Fibroblast of gingiva (primary cell): ENCODE measurements at places on chromosomes 3 and 15.
A peak's percentile ranks its signal among the peaks of the same experiment; 100 is the strongest.

GRCh38 chr3:45659661-45660566 is 29.3 kb upstream of the SACM1L start:
- peak; percentile 85 for DNase-seq

- DNase-seq, result no peak
Measured at GRCh38 chr15:91491101-91491950, 362.2 kb upstream of the SLCO3A1 start.

- no peak for DNase-seq
Measured at GRCh38 chr3:126128504-126129397, 44.8 kb upstream of the SLC41A3 start.

GRCh38 chr3:55166576-55167555 is 239.0 kb upstream of the LRTM1 start:
- DNase-seq, result no peak

DNA sequence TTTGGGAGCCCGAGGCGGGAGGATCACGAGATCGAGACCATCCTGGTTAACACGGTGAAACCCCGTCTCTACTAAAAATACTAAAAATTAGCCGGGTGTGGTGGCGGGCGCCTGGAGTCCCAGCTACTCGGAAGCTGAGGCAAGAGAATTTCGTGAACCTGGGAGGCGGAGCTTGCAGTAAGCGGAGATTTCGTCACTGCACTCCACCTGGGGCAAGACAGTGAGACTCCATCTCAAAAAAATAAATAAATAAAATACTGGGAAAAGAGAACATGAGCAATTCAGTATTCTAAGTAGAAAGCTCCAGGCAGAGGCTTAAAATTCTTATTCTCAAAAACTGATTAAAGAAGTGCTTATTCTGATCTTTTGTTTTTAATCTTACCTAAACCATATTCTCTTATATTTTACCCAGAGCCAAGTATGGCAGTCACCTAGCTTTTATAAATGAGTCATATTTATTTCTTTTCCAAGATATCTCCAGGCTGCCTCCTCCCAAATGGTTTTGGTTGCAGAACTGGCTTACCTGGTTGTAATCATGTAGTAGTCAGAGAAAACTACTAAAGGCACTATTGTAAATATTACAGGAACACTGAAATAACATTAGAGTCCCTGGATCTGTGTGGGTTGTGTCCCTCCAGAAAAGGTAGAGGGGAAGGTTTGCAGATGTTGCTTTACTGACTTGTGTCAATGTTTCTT is 45.8 kb upstream of the DYNC1LI1 start:
- no peak for DNase-seq

DNA sequence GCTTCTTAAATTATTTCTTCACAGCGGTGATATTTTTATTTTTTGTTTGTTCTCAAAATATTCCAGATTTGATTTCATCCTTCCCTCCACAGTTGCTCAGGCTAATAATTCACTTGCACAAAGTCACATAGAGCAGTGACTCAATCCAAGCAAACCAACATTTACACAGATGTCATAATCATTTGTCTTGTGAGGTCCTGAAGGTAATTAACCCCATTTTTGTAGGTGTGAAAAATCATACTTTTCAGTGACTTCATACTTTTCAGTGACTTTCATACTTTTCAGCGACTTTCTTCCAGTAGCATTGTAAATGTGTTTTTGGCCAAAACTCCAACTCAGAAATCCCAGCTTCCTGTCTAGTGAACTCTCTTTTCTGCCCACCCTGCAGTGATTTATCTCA is 32.1 kb downstream of the CD200 start:
- DNase-seq, result no peak

GRCh38 chr3:117150628-117151027 is 441.0 kb downstream of the TUSC7 start:
- no peak for DNase-seq

DNA sequence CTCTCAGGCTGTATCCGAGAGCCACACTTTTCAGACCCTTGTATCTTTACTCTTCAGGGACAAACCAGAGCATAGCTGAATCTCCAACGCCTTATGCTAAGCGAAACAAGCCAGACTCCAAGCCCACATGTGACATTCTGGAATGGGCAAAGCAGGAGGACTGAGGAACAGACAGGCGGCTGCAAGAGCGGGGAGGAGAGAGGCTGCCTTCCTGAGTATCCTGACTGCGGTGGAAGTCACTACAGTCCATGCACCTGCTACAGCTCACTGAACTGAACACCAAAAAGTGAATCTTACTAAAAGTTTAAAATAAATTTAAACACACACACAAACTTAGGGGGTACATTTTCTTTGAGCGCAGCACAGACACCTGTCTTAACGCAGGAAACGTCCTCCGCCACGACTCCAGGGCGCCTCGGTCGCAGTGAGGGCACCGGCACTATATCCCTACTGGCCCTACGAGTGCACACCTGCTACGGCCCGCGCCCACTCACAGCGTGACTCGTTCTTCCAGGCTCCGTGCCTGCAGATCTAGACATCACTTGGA is 1.4 kb downstream of the CYFIP1 start:
- no peak for DNase-seq

- no peak for DNase-seq
Measured at GRCh38 chr3:140242818-140243276, 307.9 kb downstream of the CLSTN2 start.

GRCh38 chr15:47460795-47461573 is 256.3 kb upstream of the SEMA6D start:
- no peak for DNase-seq

DNA sequence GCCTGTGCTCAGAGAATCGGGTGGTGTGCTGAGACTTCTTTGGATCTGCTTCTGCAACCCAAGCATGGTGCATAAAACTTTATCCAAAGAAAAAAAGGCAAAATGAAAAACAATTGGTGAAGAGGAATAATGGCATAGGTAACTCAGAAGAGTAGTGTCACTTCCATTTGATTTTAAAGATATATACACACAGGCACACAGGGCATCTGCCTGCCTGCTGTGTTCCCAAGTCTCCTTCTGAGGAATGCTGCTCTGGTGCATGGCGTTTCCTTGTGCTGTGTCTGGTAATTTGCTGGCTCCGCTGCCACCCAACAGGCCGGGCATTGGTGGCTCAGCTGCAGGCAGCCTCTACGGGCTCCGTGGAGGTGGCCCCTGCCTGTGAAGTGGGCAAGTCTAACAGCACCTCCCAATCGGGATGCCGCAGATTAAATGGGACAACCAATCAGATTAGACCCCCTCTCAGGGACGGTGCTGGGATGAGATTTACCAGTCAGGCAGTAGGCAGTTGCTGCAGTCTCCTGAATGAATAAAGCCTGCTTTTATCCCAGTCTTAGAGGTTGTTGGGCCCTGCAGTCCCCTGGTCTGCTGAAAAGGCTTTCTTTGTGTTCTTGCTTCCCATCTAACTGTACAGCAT is 253.7 kb upstream of the RASGRP1 start:
- no peak for DNase-seq

DNA sequence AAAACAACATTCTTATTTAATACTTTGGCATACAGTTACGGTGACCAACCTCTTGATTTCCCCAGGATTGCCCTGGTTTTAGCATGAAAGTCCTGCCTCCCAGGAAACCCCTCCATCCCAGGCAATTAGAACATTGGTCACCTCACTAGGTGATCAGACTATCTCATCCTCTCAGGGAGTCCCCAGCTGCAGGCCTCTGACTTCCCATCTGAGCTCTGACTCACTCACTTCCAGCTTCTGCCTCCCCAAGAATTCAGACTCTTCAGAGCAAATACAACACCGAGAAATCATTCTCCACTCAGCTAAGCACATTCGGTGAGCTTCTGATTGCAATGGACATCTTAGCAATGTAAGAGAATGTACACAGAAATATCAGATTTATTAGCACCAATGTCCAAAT is 92.4 kb upstream of the HES1 start:
- no peak for DNase-seq

GRCh38 chr3:153463895-153464294 is 301.9 kb downstream of the RAP2B start:
- no peak for DNase-seq

GRCh38 chr15:29125382-29126207 is 144.0 kb downstream of the NSMCE3 start:
- DNase-seq, result no peak

DNA sequence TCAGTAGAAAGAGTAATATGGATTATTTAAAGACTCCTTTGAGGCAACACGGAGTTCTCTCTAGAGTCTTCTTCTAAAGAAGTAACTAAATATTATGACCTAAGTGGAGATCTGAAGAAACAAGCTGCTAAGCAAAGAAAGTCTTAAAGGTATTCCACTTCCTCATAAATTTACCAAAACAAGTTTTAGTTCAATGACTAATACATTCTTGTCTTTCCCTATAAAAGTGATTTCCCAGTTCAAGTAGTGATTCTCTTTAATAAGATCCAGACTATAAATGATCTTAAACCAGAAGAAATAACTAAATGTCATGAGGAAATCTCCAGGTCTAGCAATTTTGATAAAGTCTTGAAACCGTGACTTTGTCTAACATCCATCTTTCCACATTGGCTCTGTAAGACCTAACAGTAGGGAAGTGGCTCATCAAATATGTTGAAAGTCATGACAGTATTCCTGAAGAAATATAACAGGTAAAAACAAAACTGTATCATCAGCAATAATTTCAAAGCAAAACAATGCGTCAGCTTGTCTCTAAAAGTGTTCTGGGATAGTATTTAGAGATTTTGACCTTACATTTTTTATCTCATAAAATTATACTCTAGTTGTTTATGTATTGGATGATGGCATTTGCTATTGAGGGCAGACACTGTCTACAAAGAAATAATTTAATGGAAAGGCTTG is 51.8 kb upstream of the NEDD4 start:
- DNase-seq, result no peak

GRCh38 chr3:125294411-125294810 is 80.7 kb downstream of the ZNF148 start:
- DNase-seq, result no peak

- no peak for DNase-seq
Measured at GRCh38 chr15:77816983-77817382, 184.3 kb upstream of the LINGO1 start.

DNA sequence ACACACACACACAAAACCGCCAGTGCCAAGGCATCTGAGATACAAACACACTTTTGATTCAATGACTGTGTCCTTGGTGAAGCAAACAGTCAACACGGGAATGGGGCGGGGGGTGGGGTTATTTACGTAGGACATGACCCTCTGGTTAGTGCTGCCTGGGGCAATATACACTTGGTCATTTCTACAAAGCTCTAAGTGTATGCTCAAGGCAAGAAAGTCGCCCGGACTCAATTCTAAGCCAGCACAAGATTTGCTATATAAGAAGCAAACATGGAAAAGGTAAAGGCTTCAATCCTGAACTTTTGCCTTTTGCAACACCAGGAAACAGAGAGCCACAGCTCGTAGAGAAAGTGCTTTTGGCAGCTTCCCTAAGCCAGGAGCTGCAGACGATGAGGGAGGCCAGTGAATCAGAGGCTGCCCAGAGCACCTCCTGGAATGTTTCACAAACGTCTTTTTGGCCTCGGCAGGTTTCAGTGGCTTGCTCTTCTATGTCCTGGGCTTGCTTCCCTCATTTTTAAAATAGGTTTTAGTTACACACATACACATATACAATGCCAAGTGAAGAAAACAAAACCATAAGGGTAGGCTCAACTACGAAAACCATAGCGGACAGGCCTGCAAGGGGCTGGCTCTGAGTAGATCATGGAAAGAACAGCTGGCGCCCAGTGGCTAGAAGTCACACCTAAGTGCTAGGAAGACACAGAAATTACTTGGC is 73.6 kb downstream of the TM4SF4 start:
- peak; percentile 88 for DNase-seq

GRCh38 chr15:73694419-73694818 is 10.2 kb downstream of the CD276 start:
- DNase-seq, result peak; percentile 63

DNA sequence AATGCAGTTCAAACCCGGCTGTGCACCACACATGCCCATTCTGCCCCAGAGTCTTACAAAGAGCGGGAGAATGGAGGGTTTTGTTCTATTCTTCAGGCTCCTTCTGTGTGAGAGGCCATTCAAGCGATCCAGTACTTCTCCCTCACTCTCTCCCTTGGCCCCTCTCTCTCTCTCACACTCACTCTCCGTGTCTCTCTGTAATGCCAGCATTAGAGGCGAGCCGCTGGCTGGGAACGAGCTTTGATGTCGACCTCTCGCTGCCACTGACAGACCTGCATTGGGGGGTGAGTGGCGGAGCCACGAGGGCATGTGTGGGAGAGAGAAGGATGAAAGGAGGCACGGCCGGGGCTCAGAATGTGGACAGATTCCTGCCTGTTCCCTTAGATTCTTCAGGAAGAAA is 231.7 kb upstream of the ARRDC4 start:
- DNase-seq, result no peak

GRCh38 chr15:47337836-47338235 is 379.5 kb upstream of the SEMA6D start:
- DNase-seq, result no peak

GRCh38 chr3:192930577-192930976 is 12.9 kb upstream of the MB21D2 start:
- DNase-seq, result no peak

GRCh38 chr15:75815811-75816719 is 27.2 kb upstream of the UBE2Q2 start:
- DNase-seq, result no peak

- DNase-seq, result no peak
Measured at GRCh38 chr3:135007607-135008006, 212.5 kb downstream of the EPHB1 start.

DNA sequence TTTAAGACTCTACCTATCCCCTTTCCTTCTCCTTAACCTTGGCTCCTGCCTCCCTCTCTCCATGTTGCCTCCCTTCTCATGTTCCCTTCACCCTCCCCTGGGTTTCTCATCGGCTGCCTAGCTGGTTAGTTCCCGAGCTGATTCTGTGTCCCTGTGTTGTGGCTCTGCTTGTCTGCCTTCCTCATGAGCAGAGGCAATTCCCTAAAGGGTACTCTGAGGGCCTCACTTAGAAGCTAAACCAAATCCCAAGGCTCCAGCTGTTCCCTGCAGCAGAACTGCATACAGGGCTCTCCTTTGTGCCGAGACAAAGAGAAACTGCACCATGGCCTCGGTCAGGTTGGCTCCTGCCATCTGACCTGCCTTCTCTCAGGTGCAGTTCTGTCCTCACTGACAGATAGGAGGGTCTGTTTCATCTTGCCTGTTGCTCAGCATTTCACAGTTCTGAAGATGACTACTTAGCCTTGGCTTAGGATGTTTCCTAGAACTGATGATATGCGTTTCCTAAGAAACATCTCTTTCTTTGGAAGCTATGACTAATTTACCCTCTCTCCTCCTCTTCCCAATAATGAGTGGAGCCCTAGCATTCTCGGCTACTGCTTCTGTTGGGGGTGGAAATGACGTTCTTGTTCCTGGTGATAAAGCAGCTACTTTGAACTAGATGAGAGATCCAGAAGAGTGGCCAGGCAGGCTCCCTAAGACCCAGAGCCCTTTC is 27.1 kb downstream of the DUOX1 start:
- DNase-seq, result peak; percentile 43

- DNase-seq, result no peak
Measured at GRCh38 chr3:103515116-103515515, 1080.3 kb downstream of the ZPLD1 start.

DNA sequence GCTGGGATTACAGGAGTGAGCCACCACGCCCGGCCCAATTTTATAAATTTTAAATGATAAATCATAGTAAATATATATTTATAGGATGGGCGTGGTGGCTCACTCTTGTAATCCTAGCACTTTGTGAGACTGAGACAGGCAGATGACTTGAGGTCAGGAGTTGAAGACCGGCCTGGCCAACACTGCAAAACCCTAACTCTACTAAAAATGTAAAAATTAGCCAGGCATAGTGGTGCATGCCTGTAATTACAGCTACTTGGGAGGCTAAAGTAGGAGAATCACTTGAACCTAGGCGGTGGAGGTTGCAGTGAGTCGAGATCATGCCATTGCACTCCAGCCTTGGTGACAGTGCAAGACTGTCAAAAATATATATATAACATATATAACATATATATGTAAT is 26.4 kb downstream of the MFN1 start:
- no peak for DNase-seq
